ENCODE measurements at places on chromosomes 1 and 21.

- DNase-seq, result no peak
These were observed 78.7 kb downstream of the SIK1 start for GRCh38 chr21:43348170-43348766.

DNA sequence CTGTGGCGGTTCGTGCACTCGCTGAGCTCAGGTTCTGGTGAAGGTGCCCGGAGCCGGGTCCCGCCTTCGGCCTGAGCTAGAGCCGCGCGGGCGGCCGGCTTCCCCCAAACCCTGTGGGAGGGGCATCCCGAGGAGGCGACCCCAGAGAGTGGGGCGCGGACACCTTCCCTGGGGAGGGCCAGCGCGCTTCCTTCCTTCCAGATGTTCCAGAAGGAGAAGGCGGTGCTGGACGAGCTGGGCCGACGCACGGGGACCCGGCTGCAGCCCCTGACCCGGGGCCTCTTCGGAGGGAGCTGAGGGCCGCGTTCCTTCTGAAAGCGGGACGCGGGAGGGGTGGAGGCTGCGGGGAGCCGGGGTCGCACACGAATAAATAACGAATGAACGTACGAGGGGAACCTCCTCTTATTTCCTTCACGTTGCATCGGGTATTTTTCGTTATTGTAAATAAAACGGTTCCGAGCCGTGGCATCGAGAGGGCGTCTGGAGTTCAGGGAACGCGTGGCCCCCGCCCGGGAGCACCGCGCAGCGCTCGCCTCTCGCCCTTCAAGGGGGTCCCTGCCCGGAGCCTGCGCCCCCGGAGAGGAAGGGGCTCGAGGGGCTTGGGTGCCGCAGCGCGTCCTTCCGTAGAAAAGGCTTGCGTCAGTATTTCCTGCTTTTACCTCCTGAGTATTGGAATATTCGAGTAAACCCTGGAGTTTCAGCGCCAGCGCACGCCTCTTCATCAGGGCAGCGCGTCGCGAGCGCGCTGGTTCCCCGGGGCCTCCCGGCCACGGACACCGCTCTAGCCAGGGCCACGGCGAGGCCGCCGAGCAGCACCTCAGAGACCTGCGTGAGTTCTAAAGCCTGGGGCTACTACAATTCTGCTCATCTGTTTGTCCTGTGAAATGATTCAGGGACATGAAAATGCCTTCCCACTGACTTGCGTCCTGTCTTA is 11.5 kb downstream of the YBEY start:
- DNase-seq, result peak; percentile 27

- DNase-seq, result no peak
These were observed 4.7 kb downstream of the FAM229A start for GRCh38 chr1:32357614-32358013.

- DNase-seq, result no peak
These were observed 20.2 kb downstream of the TAL1 start for GRCh38 chr1:47211796-47212269.

- no peak for DNase-seq
These were observed 33.9 kb downstream of the C1orf141 start for GRCh38 chr1:67100833-67101232.

DNA sequence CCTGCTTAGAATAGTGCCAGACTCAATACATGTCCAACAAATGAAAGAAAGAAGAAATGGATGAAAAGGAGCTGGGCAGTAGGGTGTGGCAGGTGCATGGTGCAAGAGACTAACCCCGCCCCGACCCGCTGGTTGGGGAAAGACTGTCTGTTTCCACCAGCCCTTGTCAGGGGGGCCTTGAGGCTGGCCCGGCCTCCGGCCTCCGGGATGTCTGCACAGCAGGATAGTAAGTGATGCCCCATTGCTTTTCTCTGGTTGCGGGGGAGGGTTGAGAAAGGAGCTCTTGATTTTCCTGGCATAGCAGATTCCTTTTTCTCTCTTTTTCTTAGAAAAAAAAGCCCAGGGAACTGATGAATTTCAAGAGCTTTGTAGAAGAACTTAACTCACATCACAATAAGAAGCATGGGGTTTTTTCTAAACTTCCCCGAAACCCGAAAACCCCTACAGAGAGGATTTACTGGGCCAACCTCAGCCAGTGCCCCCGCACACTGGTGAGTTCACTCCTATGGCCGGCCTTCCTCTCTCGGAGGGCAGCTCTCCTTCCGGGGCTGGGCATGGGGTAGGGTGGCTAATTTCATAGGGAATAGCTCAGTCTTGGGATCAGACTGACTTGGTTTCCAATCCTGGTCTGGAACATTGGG is 12.5 kb upstream of the TTC22 start:
- no peak for DNase-seq

GRCh38 chr1:61230523-61230922 is 148.2 kb downstream of the NFIA start:
- no peak for DNase-seq

- no peak for DNase-seq
These were observed 18.6 kb upstream of the HSPG2 start for GRCh38 chr1:21955501-21956281.

GRCh38 chr1:57204091-57204490 is 219.8 kb downstream of the DAB1 start:
- no peak for DNase-seq

DNA sequence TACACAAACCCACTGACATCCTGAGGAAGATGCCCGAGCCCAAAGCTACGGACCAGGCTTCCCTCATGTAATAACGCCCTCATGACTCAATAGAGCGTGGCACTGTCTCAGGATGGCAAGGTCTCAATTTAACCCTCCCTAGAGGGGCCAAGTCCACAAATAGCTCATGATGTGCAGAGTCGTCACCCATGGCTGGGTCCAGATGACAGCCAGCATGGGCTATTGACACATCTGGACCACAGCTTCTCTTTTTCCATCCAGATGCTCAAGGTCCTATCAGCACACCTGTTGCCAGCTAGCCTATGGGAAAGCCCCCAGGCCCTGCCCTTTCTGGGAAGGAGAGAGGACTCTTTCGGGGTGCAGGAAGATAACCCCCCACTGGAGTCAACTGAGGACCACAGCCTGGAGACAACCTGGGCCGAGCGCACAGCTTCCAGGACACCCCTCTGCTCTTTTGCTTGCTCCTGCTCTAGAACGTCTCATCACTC is 2.8 kb downstream of the LAPTM5 start:
- DNase-seq, result no peak

- DNase-seq, result no peak
These were observed 646.7 kb downstream of the LTN1 start for GRCh38 chr21:28345934-28346333.

DNA sequence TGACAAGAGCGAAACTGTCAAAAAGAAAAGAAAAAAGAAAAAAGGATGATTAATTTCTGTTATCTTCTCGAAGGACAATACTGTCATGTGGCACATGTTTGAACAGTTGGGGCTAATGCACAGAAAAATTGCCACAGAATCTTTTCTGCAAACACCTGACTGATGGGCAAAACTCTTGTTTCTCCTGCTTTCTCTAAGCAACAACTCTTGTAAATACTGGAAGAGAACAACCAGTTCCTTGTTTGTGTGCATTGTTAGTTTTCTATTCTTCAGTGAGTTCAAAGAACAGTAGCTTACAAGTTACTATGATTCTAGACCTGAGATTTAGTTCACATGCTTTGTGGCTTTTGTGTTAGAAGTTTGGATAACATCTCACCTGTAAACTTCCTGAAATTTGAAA is 60.7 kb downstream of the CDC14A start:
- no peak for DNase-seq

DNA sequence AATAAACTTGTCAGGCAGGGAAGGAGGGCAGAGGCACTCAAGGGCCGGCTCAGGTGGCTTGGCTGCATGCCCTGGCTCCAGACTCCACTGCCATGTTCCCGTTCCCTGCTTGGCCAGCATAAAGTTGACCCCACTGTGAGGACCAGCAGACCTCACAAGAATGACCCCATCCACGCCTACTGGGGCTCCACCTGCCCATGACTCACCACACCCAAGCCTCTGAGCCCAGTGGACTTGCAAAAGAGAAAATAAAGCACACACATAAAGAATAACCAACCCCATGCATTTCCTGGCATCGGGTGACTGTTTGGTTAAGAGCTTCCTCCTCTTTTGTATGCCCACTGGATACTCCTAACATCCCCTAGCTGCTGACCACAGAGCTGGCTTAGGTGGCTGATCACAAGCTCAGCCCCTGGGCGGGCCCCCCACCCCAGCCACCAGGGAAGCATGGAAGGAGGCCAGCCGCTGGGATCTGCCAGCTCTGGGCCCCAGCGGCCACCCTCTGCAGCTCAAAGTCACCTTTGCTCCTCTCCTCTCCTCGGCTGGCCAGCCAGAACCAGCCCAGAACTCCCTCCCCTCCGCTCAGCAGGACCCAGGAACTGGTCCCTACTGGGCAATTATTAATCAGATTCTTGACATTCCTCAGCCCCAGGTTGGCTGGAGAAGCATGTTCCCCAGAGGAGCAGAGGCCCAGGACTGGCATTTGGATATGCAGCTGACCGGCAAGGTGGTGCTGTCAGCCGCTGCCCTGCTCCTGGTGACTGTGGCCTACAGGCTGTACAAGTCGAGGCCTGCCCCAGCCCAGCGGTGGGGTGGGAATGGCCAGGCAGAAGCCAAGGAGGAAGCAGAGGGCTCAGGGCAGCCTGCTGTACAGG is at the start of gene KLHDC7A:
TSS of gene KLHDC7A (plus strand) at position 616 of the 875 bp plus-strand sequence. CDS start at position 668, 52 bp downstream.
- DNase-seq, result no peak

DNA sequence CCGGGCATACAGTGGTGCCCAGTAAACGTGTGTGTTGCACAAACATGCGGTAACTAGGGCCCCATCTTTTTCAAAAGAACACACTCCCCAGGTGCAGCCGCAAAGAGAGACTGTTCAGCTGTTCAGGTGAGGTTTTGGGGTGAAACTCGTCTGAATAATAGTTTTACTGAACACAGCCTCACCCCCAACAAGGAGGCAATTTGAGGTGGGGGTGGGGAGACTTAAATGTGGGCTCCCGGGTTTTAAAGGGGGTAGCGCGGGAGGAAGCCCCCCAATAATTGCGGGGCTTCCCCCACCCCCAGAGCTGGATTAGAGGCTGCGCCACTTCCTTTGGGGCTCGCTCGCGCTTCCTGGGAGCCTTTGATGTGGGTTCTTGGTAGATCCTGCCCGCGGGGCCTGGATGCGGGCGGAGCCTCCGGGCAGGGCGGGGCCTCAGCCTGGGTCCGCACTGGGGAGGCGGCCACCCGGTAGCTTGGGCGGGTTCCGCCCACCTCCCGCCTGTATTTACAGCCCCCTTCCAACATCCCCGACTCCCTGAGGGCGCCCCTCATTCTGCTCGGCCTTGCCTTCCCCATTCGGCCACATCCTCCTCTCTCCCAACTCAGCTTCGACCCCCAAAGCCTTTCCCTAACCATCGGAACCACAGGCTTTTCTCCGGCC is 6.4 kb upstream of the EPHA2 start:
- DNase-seq, result peak; percentile 59

- DNase-seq, result no peak
These were observed 3.3 kb upstream of the ATP6V1G3 start for GRCh38 chr1:198543670-198544260.

DNA sequence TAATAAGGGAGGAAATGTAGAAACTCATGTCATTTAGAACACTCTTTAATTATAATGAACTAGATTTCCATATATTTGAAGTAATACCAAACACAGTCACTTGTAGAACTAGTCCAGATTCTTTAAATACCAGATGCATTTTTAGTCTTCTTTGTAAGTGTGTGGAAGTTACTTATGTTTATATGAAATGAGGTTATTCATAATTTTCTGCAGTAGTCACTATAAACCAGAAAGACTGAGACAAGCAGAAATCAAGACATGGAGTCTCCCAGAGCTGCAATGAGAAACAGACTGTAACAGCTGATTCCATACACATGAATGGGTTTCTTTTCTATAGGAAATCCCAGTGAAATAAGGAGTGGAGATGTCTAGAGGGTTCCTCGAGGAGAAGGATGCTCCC is 216.6 kb upstream of the ZP4 start:
- DNase-seq, result no peak

GRCh38 chr21:25002676-25003075 is 604.6 kb downstream of the MRPL39 start:
- no peak for DNase-seq

DNA sequence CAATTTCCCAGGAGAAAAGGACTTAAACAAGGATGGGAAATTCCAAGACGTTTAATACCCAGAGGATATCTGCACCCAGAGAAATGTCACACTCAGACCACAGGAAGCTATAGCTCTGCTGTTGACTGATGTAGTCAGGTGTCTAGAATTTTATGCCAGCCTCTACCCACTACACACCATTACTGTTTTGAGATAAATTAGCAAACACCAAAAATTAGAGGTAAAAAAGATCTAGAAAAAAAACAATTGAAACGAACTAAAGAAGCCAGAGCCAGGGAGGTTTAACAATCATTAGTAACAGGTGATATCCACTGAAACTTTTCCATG is 519.9 kb downstream of the SMYD3 start:
- DNase-seq, result no peak

DNA sequence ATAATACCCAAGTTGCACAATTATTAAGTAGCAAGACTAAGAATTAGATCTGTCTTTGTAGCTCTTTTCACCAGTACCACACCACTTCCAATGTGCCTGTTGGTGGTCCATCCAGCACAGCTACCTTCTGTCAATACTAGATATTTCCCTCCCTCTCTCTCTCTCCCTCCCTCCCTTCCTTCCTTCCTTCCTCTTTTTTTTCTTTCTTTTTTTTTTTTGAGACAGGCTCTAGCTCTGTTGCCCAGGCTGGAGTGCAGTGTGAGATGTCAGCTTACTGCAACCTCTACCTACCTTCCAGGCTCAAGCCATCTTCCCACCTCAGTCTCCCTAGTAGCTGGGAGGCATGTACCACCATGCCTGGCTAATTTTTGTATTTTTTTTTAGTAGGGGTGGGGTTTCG is 21.1 kb downstream of the KPNA6 start:
- no peak for DNase-seq

DNA sequence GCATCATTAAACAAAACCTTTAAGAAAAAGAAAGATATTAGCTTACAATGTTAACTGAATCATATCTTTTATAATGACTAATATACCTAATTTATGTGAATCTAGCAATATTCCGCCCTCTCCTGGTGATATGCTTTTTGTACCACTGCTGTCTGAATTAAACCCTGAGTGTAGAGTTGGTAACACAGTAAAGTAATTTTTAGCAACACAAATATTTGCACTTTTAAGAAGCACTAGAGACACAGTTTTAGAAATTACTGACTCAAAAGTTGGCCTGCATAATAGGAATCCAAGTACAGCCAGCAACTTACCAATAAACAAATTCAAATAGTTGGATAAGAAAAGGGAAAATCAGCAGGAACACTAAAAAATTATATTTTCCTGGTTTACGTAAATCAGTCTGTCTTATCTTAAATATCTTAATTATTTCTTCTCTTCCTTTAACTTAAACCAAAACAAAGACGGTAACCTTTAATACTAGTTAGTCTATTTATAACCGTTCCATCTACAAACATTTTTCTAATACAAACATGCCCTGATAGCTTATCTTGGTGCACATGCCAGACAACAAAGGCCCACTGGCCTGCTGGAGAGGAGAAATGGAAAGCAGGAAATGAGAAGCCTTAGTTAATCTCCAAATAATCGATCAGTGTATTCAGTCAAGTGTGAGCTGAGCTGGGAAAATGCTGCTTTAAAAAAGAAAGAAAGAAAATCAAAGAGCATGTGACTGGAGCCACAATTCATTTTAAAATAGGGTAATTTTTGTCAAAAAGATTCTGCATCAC is 246.0 kb downstream of the RERE start:
- DNase-seq, result no peak

GRCh38 chr1:171582589-171582988 is 39.5 kb upstream of the MYOCOS start:
- DNase-seq, result no peak

GRCh38 chr1:14896381-14897079 is 257.0 kb upstream of the TMEM51 start:
- DNase-seq, result no peak

GRCh38 chr21:33384841-33385331 is 18.3 kb upstream of the IFNGR2 start:
- peak; percentile 24 for DNase-seq

- DNase-seq, result no peak
These were observed 239.8 kb downstream of the NFIA start for GRCh38 chr1:61322008-61322744.

Measured in activated CD4-positive, alpha-beta T cell treated with anti-CD3 and anti-CD28 coated beads, Interleukin-2, amount 50 U/mL, for 48 hours (primary cell).